Activated CD4-positive, alpha-beta T cell treated with anti-CD3 and anti-CD28 coated beads, Interleukin-2, amount 50 U/mL, for 4 hours (primary cell): ENCODE measurements at places on chromosomes 3 and 15.

DNA sequence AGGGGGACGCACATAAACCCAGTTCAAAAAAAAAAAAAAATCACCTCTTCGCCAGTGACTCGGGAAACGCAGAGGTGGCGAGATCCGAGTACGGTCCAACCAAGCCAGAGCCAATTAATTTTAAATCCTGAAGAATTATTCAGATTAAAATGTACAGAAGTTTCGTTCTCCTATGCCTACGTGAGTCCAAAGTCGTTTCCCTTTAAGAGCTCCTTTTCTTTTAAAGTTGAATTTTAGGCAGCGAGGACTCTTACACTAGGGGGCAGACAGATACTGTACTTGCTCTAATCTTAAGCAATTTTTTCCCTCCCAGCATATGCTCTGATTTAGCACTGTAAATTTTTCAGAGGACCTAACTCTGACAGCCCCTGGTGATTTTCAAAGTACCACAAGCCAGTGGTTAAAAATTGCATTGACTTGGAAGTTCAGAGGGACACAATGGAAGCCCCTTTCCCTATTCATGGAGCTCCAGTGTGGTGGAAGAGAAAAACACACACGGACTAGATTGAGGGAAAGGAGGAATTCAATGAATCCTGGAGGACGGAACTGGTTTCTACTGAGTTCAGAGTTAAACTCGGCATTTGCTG, 3.3 kb upstream of the NR2F2 start:
- DNase-seq: no peak

- no peak for DNase-seq
These were observed 22.7 kb downstream of the MGLL start for GRCh38 chr3:127799476-127800222.

DNA sequence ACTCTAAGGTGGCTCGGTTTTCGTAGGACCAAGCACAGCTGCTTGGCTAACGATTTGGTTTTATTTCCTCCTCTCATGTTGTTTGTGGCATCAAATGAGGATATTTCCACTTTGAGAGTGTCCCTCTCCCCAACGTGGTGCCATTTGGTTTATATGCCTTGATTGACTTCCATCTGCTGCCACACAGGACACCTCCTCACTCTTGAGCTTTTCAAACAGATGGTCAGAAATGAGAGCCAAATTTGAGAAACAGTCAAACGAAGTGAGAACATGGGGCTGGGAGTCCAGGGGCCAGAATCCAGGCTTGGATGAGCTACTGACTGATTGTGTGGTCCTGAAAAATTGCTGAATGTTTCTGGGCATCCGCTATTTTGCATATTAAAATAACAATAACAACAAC, 43.5 kb downstream of the CEMIP start:
- no peak for DNase-seq

GRCh38 chr3:46143951-46144473, 64.1 kb downstream of the CCR1 start:
- DNase-seq: no peak

DNA sequence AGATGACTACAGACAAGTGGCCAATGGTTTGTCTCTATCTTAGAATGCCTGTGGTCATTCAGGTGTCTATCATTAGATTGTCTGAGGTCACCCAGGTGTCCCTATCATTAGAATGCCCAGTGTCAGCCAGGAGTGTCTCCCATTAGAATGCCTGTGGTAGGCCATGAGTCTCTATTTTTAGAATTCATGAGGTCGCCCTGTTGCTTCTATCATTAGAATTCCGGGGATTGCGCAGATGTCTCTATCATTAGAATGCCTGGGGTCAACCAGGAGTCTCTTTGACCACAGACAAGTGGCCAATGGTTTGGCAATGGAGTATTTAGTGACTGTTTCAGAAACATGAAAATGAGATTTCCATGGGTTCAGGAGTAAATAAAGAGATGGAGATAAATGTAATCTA, 7.6 kb downstream of the RTP2 start:
- DNase-seq: no peak

DNA sequence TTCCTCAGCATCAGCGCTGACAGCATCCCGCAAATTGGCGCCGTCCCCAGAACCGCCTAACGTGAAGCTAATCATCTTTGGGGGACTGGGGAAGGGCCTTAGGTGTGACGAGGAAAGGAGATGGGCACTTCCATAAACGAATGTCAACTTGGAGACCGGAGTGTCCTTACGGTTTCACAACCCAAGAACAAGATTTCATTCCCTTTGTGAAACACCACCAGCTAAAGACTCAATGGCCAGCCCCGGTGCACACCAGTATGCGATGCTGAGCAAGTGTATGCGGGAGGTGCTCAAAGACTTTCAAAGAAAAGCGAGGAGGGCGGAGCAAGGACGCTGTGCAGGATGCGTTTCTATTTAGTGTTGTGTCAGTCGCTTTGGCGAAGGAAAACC, 759 bp upstream of the TTBK2 start:
- DNase-seq: peak; percentile 28

GRCh38 chr15:75371901-75372688, 3.7 kb upstream of the MAN2C1 start:
- no peak for DNase-seq

DNA sequence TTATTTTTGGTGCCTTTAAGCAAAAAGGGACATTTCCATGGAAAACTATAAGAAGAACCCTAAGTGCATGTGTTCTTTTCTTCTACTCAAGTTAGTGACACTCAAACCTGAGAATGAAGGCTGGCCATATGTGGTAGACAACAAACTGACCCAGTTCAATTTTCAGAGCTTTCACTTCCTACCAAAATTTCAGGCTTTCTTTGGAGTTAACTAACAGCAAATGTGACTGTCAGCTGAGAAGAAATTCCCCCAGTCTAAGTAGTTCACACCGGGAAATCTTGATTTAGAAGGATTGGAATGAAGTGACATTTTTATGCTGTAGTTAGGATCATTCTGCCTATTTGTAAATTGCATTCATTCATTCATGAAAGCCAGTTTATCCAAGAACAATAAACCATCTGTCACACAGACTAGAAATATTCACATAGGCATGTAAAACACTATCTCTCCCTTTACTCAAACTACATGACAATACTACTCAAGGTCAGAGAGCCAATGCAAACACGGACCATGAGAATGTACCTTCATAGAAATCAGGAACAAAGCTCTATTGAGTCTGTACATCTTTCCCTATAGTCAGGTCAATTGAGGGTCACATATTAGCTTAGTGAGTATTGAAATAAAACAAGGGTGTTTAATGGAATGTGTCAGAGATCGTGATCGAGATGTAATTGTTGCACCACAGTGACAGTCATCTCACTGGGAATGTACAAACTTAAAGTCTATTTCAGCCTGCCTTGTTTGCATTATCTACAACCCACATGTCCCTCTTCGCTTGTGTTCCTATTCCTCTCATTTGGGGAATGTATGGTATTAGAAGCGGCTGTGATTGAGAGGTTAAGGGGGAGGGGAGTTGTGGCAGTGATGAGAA, 113.8 kb upstream of the TGFBR2 start:
- no peak for DNase-seq

DNA sequence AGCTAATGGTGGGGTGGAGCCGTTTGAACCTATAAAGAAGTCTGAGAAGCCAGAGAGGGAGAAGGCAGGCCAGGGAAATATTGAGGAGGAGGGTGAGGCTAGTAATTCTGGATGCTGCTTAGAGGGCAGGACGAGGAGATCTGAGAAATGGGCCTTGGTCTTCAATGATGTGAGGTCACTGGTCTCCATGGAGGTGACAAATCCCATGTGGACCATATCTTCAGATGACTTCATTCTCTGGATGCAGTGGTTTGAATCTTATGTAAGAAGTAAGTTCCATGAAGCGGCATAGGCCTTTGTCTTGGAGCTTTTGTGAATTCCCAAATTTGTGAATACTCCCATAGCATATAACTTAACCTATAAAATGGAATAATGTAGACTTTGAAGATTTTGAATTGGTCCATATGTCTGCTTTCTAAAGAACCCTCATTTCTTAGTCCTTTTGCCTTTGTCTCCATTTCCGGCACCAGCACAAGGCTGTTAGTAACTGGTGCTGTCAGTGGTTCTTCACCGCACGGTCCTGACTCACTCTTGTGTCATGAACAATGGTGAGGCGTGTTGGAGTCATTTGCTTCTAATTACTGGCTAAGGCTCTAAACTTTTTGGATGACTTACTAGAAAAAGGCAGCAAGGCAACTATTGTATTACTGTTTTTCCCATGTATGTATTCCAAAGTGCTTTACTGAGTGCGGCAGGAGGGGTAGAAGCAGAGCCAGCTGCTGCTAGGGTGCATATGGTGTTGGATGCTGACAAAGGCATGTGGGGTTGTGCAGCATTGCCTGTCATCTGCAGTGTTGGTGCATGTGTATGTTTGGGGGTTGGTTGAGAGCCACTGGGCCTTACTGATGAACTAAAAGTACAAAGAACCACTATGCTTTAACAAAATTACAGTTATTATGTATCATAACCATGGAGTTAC, 279.3 kb upstream of the C2CD4B start:
- no peak for DNase-seq

DNA sequence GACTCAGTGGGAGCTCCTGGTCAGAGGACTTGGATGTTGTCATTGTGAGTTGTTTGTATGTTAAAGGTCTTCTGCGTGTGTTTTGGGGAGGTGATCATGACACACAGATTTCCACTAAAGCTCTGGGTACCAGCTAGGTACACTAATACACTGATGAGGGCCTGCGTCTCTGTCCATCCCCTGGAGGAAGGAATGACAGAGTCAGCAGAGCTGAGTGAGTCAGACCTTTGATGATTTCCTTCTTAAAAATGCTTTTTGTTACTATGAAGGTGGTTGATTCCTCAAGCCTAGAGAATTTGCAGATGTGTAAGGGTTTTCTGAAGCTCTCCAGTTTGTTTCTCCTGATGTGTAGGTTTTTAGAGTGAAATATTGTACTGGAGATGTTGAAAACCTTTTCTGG, 424.1 kb upstream of the TPM1 start:
- DNase-seq: no peak

GRCh38 chr3:111173906-111174305, 102.3 kb downstream of the NECTIN3 start:
- no peak for DNase-seq

- no peak for DNase-seq
These were observed 62.8 kb downstream of the SEMA5B start for GRCh38 chr3:122964811-122965210.

DNA sequence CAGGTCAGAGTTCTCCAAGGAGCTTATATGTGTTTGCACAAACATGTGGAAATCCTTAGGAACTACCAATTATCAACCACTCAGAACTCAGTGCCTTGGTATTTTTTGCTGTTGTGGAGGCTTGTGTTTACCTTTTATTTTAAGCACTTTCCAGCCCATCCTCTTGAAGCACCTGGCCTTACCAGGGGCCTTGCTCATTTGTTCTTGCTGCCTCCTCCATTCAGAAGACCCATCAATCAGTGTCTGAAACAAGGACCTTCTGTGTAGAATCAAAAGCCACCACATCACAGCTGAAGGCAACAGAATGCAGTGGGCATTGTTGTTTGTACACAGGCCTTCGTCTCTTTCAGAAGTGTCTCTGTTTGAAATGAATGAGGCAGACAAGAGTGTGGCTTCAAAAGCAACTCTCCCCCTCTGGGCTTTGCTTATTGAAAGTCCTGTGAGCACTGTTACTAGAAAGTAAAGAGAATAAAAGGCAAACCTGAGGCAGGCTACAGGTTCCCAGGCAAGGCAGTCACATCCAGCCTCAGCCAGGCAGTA, 24.5 kb upstream of the LIPC start:
- DNase-seq: no peak

GRCh38 chr3:78645628-78646310, 1122.0 kb downstream of the ROBO1 start:
- no peak for DNase-seq

GRCh38 chr3:106341087-106341486, 472.3 kb upstream of the CBLB start:
- no peak for DNase-seq

DNA sequence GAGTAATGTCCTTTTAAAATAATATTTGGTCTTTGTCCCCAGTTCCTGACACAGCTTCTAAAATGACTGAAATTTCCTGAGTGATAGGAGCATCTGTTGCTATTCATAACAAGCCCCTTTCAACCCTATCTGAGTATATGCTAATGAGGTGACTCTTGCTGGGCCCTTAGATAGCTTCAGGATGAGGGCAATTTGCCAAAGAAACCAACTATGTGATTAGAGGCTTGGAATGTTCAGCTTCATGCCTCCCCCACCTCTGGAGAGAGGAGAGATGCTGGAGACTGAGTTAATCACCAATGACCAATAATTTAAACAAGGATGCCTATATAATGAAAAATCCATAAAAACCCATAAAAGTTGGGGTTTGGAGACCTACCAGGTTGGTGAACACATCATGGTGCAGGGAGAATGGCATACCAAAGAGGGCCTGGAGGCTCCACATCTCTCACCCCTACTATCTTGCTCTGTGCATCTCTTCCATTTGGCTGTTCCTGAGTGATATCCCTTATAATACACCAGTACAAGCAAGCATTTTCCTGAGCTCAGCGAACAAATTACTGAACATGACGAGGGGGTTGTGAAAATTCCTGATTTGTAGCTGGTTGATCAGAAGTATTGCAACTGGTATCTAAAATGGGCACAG, 189.2 kb downstream of the ECT2 start:
- no peak for DNase-seq

DNA sequence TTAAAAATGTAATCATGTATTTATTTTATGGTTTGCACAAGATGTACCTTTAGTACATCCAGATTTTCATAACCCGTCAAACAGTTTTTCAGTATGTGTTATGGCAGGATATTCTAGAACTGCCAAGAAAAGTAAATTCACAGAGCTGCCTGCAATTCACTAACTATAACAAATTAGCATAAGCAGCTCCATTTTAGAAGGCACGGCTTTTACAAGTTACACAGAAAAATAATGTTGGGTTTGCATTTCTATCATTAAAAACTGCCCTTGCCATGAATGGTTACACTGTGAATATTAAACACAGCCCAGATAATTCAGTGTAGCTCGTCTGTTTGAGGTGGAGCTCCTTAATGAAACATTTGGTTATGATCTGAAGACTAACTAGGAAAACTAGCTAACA, 94.3 kb upstream of the BHLHE40 start:
- no peak for DNase-seq

DNA sequence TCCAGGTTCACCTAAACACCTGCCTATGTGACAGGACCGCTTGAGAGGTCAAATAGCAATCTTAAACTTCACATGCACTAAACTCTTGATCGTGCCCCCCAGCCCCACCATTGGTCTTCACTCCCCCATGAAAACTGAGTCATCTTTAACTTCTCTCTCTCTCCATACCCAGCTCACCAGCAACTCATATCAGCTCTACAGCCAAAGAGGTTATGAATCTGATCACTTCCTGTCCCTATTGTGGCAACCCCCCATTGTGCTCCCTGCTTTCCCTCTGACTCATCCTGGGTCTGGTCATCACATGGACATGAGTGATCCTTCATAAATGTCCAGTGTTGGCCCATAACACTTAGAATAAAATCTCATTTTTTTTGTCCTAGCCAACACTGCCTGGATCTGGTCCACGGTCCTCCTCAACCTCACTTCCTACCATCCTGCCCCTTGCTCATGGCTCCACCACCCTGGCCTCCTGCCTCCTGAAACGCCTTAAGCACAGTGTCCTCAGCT, 103.4 kb upstream of the HACD2 start:
- no peak for DNase-seq
